Activated CD8-positive, alpha-beta memory T cell treated with anti-CD3 and anti-CD28 coated beads for 36 hours (primary cell): ENCODE measurements at places on chromosomes 13 and 19. TPM values are rescaled to one million over a fixed set of nuclear protein-coding genes. Genes with fewer than 3 reads are reported as not detected.

Gene MEIOSIN
- 0.11 TPM for total RNA-seq

Gene KLK8
- not detected for total RNA-seq

Gene CLEC17A
- total RNA-seq: 1.2 TPM

Gene FGF21
- not detected for total RNA-seq

Gene ZNF260
- total RNA-seq: 5.8 TPM

Gene ZNF763
- total RNA-seq: 1.0 TPM

Gene OR7C2
- not detected for total RNA-seq
